ENCODE measurements at places on chromosomes 7 and 10.

- DNase-seq: no peak
Observed at GRCh38 chr10:80660266-80660665, 122.6 kb downstream of the SH2D4B start.

DNA sequence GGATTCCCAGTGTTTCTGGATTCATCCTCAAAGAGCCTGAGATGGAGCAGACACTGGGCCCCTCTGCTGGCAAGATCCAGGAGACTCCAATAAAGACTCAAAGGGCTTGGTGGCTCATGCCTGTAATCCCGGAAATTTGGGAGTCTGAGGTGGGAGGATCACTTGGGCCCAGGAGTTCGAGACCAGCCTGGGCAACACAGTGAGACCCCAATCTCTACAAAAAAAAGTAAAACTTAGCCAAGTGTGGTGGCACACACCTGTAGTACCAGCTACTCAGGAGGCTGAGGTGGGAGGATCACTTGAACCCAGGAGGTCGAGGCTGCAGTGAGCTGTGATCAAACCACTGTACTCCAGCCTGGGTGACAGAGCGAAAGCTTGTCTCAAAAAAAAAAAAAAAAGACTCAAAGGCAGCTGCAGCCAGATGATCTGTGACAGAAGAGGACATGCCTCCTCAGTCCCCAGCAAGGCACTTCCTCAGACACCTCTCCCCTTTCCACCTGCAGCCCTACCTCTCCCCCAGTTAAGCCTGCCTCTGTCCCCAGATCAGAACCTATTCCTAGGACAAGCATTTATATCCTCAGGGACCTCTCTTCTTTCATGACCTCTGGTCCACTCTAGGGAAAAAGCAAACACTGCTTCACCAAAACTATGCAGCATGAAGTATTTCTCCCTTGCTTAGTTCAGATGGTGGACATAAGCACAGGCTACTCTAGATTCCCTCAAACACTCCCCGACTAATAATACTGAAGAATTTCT lies 27.9 kb downstream of the PDLIM1 start:
- no peak for DNase-seq

GRCh38 chr10:117928741-117929140 lies 118.0 kb downstream of the RAB11FIP2 start:
- DNase-seq: no peak

DNA sequence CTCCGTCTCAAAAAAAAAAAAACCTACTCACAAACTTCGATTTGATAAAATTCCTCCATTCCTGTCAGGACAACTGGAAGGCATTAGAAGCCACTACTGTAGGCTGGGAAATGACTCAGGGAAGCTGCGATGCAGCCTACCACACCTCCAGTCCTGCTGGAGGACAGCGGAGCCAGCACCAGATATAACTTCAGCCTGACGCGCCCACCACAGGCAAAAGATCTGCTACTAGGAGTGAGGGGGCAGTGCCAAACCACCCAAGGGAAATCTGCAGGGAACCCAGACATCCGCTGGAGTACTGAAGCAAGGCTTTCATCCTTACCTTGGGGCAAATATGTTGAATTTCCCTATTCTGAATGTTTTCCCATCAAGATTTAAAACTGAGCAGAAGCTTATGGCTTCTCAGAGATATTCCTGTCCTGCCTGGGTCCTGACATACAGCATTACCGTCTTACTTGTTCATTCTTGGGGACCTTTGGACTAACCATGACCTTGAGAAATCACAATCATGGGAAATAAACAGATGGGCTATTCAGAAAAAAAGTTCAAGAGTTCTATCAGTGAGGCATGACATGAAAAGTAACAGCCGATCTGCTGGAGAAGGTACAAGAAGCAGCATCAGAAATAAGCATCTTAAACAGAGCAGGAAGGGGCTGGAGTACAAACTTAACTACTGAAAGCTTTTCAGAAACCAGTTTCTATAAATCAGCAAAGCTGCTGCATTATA lies 20.4 kb downstream of the BCCIP start:
- DNase-seq: no peak

DNA sequence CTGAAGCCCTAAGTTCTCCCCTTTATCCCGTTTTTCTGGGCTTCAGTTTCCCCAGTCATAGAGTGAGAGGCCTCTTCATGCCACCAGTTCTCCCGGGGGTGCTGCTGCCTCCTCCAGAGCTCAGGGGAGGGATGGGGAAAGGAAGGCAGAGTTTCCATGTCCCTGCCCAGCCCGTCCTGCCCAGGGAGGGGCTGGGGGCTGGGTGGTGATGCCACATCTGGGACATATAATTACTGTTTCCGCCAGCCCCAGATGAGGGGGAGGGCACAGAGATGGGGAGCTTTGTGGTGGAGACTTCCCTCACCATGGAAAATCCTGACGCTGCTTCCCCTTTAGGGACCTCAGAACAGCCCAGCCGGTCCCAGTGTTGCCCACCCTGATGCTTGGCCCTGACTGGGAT lies 4.1 kb downstream of the AQP1 start:
- no peak for DNase-seq

DNA sequence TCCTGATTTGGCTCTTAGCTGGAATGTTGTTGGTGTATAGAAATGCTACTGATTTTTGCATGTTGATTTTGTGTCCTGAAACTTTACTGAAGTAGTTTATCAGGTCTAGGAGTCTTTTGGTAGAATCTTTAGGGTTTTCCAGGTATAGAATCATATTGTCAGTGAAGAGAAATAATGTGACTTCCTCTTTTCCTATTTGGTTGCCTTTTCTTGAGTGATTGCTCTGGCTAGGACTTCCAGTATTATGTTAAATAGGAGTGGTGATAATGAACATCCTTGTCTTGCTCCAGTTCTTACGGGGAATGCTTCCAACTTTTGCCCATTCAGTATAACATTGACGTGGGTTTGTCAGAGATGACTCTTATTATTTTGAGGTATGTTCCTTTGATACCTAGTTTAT lies 52.0 kb downstream of the ZNF783 start:
- no peak for DNase-seq

- no peak for DNase-seq
Observed at GRCh38 chr7:139230023-139230422, 1.0 kb upstream of the UBN2 start.

GRCh38 chr10:14022052-14022451 lies 308.7 kb downstream of the FRMD4A start:
- no peak for DNase-seq

Data from ecto neural progenitor cell (in vitro differentiated cells).